ENCODE measurements at places on chromosomes 5 and 9.

- no peak for DNase-seq
These were observed 63.4 kb downstream of the PSMB7 start for GRCh38 chr9:124351672-124352468.

DNA sequence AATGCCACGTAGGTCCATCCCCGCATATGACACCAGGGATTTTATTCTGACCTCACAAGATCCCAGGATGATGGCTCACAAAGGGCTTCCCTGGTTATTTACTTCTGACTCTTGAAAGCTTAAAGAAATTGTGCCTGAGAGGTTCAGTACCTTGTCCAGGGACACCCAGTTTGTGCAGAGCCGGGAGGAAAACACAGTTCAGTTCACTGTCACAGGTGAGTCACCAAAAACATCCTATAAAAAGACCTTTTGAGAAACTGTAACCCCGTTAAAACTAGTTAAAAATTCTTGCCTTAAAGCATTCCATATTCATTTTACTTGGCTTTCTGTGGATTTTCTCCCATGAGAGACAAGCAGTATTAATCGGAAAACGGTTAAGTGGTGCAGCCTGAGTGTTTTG is 56.6 kb downstream of the ZNF510 start:
- no peak for DNase-seq

DNA sequence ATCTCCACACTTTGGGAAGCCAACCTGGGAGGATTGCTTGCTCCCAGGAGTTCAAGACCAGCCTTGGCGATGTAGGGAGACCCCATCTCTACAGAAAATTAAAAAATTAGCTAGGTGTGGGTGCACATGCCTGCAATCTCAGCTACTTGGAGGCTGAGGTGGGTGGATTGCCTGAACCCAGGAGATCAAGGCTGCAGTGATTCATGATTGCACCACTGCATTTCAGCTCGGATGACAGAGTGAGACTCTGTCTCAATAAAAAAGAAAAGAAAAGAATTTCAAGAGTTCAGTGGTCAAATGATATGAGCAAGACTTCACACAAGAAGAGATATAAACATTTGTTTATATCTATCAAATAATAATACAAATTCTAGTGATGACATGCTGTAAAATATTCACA is 23.0 kb upstream of the MTAP start:
- no peak for DNase-seq

DNA sequence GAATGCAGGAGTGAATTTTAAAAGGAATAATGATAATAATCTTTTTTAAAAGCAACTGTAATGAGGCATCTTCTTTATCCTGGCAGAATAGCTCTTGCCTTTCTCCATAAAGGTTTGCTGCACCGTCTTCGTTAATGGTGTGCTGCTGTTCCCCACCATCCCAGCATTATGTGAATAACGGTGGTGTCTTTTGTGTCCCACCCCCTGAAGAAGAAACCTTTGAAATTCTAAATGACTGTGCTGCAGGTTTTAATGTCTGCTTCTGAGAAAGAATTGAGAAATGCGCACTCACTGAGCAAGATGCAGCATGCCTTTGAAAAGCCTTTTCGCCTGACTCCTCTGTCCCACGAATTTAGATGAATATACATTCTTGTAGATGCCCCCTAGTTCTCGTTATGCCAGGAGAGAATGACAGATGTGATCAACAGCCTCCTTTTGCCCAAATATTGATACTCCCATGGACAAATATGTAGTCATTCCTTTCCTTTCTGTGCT is 246.1 kb upstream of the ZNF462 start:
- DNase-seq = no peak

- DNase-seq = no peak
These were observed 7.7 kb downstream of the P4HA2 start for GRCh38 chr5:132219981-132220380.

GRCh38 chr5:10106806-10107205 is 142.9 kb downstream of the ATPSCKMT start:
- no peak for DNase-seq

- no peak for DNase-seq
These were observed 222.0 kb upstream of the KLF4 start for GRCh38 chr9:107711542-107711941.

DNA sequence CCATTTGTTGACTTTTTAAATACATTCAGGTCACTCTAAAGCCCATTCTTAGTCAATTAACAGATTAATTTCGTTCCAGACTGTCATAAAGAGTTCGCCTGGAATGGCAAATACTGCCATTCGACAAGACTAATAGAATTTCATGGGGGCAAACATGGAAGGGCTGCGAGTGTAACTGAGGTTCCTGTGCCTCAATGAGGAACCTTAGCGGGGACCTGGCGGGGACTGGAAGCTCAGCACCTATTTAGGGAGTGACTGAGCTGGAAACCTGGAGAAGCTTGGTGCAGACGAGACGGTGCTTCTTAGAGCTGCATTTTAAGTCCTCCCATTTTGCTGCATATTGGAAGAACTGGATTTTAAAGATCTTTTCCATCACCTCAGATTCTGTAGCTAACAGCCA is 3.4 kb downstream of the VCAN start:
- no peak for DNase-seq

GRCh38 chr5:34045023-34045422 is 2.0 kb upstream of the C1QTNF3 start:
- no peak for DNase-seq

GRCh38 chr5:2134543-2135292 is 252.0 kb upstream of the IRX4 start:
- no peak for DNase-seq

DNA sequence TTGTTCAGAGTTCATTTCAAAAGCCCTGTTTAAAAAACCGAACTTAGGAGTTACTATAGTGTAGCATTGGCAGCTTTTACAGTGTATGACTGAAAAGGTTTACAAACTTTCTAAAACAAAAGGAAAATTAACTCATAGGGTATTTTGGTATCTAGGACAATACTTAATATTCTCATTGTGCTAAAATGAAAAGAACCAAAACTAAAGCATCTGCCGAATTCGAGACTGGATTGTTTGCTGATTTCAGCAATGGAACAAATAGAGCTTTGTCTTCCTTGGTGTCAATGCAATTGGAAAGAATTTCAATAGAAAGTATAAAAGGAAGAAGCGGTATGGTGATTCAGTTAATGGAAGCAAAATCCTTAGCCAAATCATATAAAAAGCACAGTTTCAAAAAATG is 254.1 kb downstream of the SLF1 start:
- DNase-seq = no peak

DNA sequence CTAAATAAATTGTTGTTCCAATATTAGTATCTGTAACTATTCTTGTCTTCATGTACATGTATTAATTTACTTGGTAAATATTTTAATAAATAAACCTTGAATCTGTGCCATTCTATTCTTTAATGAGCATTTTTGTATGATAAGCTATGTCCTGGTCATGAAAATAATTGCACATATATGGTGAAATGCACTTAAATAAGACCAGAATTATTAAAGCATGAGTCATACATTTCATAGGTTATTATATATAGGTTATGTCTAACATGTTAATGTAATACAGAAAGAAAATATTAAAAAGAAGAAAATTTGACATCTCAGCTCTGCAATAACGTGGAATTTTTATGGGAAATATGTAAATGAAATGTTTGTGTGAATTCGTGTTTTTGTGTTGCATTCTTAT is 1168.1 kb downstream of the TAF11L14 start:
- DNase-seq = no peak

GRCh38 chr9:71687676-71688075 is 80.6 kb downstream of the CEMIP2 start:
- no peak for DNase-seq

DNA sequence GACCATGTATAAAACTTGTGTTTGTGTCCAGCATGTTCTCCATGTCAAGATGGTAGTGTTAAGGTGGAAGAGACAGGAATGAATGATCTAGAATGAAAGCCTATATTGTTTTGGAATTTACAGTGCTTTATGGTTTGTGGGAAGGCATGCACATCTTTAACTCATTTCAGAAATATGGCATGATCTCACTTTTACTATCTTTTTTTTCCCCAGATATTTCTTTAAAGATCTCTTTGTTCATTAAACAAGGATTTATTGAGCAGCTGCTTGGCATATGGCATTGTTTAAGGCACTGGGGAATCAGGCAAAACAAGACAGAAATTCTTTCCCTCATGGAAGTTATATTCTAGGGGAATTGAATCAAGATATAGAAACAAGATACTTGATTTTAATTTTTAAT is 51.7 kb downstream of the SLC12A2 start:
- DNase-seq = no peak

GRCh38 chr9:128475867-128476266 is 20.1 kb downstream of the ODF2 start:
- DNase-seq = no peak

- no peak for DNase-seq
These were observed 368.0 kb upstream of the SEMA6A start for GRCh38 chr5:116942622-116943021.

DNA sequence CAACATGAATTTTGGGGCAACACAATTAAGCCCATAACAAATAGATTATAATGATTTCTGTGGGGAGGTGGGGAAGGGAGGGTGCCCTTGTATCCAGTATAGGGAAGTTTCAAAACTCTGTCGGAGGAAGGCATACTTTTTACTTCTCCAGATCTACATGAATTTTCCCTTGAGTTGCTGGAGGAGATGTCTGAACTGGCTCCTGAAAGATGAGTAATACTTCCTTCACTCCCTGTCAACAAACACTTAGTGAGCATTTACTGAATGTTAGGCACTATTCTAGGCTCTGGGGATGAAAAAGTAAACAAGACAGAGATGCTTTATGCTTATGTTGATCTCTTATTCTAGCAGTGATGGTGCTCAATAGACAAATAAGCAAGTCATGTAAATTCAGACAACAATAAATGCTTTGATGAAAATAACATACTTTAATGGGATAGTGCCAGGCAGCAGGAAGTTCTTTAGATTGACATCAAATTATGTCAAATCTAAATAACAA is 197.9 kb upstream of the ANKH start:
- DNase-seq = no peak

DNA sequence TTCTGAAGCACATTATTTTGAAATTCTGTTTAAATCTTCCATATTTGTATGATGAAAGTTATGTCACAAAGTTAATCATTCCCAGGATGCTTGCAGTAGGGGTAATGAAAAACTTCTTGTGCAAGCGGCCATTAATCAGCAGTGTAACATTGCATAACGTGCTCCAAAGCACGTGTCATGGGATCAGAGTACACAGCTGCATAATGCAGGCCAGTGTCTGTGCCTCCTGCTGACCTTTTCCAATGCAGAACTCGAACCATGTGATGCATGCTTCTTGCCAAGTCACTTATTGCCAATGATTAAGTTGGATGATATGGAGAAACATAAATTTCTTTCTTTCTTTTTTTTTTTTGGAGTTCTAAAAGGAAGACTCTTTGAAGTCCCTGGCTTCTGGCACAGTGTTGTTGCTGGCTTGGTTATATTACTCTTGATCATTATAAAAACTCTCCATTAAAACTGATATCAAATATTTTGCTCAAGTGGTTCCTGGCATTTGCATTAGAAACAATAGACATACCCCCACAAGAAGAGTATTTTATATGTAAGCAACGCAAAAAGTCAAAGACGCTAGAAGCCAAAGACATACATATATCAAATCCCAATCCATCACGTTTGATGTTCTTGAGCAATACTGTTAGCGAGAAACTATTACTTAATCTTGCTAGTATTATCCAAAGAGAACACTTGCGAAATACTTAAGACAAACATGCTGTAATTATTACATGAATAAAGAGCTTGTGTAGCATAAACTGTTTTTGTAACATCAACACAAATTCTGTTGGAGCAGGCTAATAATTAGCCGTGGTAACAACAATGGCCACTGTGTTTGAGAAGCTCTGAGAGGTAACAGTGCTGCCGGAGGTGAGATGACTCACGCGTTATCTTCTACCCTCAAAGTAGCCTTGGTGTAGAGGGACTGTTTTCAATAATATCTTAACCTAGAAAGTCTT is 164.2 kb downstream of the AUH start:
- peak; percentile 38 for DNase-seq

DNA sequence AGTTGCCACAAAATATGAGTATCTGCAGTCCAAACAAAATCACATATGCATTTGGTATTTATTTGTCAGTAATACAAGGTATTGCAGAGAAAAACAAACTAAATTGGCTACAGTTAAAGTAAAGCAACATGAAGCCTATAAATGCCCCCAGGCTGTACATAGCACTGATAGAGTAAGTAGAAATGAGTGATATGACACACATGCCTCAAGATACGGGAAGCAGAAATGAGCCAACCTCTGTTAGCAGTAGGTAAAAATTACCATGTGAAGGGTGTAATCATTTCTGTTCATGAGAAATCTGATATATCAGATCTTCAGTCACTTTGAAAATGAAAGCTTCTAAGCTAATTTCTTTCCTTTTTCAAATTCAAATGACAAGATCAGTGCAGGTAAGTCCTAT is 131.1 kb downstream of the CHSY3 start:
- DNase-seq = no peak

DNA sequence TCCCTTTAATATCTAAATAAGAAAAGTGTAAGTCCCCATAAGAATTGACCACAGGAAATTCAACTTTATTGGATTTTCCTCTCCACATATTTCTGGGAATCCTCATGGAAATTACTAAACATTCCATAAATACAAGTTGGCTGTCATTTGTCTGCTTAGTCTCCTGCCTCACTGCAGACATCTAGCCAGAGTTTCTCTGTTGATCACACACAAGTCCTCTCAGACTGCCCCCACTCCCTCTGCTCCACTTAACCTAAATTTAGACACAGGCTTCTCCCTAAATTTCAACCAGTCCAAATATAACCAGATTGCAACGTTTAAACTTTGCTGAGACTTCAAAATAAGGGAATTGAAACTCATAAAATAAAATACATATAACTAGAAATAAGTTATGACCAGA is 982.1 kb downstream of the DTWD2 start:
- no peak for DNase-seq

DNA sequence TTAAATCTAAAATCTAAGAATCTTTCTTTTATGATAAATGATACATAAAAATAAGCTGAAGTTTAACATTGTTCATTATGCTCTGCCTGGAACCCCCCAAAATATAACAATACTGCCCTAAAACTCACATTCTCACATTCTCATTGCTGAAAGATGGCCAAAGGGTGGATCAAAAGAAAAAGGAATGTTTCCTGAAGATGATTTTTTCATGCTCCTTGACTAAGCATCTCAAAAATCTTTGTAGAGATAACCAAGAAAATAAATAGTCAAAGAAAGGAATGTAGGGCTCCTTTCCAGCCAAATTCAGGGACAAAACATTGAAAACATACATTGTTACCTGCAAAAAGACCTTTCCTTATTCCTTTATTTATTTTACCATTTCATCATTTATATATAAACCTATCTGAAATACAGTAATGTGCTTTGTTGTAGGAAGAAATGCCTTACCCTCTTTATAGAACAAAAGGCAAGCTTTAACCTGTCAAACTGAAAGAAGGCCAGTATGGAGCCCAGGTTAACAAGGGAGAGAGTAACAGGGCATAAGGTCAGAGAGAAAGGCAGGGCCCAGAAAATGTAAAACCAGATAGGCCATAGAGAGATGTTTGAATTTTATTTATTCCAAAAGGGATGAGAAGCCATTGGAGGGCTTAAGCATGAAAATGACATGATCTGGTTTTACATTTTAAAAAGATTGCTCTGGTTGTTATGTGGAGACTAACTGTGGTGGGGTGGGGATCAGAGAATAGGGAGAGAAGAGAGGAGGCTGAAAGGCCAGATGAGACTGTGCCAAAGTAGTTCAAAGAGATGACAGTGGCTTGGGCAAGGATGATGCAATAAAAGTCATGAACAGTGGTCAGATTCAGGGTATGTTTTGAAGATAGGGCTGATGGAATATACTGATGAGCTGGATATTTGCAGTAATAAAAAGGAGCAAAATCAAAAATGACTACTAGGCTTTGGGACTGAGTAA is 37.3 kb upstream of the CDK5RAP2 start:
- DNase-seq = no peak
